ENCODE measurements at places on chromosomes 12 and 14.

GRCh38 chr12:45974883-45975282 is 15.5 kb downstream of the SCAF11 start:
- no peak for DNase-seq

DNA sequence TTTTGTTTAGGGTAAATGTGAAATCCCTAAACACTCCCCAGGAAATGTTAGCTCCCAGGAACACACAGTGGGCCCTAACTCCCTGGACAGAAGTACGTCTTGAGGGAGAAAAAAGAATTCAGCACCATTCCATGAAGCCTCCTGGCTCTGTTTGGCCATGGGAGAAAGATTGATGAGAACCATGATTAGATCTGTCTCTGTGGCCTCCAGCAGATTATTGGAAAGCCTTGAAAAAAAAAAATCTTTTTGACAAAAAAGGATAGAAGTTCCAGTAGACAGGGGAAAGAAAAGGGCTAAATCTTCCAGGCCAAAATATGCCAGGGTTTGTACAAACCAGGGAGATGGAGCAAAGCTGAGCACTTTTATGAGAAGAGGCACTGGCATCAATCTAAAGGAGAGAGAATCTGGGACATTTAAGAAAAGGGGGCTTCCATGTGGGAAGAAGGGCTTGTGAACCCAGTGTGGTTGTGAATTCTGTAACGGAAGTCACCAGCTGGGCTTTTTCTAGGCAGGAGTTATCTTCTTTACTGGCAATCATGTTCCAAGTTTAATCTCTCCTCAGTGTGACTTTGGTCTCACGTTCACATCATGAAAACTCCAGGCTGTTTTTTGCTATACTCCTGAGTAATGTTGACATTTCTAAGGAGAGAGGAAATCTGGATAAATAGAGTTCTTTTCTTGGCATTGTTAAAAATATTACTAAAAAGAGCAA is 426.7 kb downstream of the RAD51B start:
- no peak for DNase-seq

- no peak for DNase-seq
These were observed 960 bp downstream of the GPR162 start for GRCh38 chr12:6822426-6823135.

GRCh38 chr12:132773077-132773955 is 11.7 kb upstream of the ANKLE2 start:
- DNase-seq, result no peak

- no peak for DNase-seq
These were observed 61.7 kb downstream of the FBXO34 start for GRCh38 chr14:55332654-55333570.

DNA sequence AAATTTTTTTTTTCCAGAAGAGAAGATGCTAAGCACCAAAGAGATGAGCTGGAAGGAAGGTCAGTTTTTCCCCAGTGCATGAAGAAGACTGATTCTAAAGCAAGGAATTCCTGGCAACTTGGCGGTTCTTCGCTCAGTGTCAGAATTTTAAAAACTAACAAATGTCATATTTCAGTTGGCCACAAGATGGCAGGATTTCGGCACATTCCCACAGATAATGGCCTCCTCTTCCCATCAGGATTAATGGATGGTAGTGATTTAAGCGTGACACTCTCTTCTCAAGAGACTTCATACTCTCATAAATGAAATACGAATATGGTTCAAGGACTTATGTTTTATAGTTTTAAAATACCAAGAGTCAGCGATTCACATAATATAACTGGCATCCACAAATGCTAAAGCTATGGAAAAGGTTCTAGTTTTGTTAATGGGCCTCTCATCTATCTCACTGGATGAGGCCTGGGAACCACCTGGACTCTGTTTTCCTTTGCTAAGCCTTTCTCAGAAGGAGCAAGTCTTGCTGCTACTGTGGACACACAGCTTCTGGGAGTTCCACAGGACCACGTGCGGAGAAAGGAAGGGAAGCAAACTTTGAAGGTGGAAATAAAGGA is 46.1 kb upstream of the PTPRO start:
- DNase-seq, result peak; percentile 68

DNA sequence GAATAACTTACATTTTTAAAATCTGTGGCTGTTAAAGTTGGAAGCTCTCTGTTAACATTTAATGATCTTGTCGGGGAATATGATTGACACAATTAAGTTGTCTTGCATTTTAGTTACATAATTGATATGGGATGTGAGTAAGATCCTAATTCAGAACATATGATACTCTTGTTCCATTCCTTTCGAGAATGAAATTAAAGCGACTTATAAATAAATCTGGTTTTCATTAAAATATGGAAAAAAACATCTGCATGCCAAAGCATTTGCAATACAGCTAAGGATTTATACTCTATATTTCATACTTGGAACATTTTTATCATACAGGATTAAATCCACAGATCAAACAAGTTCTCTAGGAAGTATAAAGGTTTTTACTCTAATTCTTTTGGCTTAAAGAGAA is 52.0 kb downstream of the SLC38A6 start:
- DNase-seq, result no peak

DNA sequence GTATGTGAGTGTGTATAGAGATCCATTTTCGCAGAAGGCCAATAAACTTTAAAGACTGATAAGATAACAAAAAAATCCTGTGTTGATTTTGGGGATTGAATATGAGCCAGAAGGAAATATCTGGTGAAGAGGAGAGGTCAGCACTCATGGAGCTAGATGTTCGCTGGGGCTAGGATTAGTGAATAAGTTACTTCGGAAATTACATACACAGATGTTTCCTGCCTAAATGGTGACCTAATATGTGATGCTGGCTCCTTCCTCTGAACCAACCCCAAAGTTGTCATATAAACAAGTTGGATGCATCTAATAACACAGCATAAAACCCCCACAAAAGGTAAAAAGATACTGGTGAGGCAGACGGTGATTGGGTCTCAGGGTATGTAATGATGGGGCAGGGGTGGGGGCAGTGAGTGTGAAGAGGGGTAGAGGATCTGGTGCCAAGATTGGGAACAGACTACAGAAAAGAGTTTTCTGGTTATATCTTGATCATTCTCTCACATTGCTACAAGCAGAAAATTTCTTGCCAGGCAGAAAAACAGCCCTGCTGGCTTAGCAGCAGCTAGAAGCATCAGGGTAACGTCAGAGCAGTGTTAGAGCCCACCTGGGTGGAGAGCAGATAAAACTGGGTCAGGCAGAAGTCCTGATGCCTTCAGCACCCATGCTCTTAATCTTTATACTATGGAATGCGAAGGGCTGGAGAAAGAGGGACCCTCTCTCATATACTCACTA is 140.4 kb upstream of the GZMB start:
- no peak for DNase-seq

- no peak for DNase-seq
These were observed 36.2 kb upstream of the NUDT4 start for GRCh38 chr12:93341409-93342049.

DNA sequence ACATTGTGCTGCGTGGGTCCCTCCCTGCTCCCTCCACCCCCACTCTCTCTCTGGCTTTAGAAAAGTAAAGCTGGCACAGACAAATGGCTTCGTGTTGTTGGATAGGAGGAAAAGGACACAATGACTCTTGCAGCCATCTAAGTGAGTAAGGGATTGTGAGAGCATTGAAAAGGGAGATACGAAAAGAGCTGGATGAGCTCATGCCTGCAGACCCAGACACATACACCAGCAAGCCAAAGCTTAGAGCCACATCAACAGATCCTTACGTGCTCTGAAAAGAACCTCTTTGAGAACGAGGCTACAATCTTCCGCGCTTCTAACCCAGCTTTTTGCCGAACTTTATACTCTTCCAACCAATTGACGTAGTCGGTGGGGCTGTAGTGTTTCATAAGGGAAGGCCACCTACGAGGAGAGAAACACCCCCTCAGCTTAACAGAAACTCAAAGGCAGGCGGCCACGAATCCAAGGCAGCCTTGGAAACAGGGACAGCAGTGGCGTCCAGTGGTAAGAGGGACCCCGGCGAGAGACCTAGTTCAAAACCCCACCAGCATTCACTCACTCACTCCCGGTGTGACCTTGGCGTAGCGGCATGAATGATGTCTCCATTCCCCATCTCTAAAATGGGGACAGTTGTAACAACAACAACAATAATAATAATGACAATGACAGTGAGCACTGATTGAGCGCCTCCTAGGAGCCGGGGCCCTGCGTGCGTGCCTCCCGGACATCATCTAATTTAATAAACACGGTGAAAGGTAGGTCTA is 1.1 kb downstream of the FBXO21 start:
- DNase-seq, result peak; percentile 75

DNA sequence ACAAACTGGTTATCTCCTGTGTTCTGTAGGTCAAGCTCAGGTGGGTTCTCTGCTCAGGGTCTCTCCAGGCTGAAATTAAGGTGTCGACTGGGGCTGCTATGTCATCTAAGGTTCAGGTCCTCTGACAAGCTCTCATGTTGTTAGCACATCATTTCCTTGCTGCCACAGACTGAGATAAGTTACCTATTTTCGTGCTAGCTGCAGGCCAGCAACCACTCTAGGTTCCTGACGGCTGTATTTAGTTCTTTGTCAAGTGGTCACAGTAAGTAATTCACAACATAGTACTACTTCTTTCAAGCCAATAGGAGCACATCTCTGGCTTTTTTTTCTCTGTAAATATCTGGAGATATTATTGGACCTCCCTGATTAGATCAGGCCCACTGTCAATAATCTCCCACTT is 169.3 kb upstream of the CAND1 start:
- no peak for DNase-seq

Measured in Ammon's horn (tissue), 1 donor.